Ovary (tissue), 10 donors: ENCODE measurements at places on chromosomes 5 and 9.

DNA sequence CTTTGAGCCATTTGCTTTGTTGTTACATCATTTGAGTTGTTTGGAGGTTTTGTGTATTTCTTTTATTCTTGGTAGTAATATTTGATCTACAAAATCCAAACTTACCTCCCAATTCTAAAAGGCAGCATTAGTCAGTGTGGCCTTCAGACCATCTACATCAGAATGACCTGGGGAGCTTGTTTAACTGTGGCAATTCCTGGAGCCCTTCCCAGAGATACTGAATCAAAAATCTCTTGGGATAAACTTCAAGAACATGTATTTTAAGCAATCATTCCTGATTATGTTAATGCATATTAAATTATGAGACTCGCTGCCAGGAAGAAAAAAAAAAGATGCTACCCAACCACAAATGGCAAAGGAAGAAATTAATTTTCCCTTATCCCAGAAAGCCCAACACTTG lies 268.9 kb upstream of the PDE4D start:
- no peak for DNase-seq

DNA sequence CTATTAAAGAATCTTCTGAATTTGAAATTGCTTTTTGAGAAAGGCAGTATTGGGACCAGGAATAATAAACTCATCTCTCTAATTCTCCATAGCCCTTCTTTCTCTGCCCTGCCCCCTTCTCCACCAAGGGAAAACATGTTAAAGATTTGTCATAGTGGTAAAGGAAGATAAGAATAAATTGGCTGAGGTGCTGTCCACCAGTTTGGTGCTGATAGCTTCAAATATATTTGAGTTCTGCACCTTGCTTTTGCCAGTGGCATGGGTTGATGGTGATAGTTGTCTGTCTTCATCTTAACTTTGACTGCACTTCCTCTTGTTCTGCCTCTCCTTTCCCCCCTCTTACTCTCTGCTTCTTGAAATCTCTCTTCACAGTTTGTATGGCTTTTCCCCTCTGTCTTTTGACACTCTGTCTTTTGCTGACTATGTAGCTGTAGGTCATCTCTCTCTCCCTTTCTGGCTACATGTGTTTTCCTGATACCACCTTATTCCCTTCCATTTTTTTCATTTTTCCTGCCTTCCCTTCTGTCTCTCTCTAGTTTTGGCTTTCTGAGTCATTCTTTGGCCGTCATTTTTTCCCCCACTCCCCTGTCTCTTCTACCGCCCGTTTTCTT lies 56.6 kb downstream of the NDUFS4 start:
- no peak for DNase-seq

- DNase-seq: no peak
These were observed 76.2 kb upstream of the PTPN3 start for GRCh38 chr9:109574061-109574882.

- DNase-seq: no peak
These were observed 29.9 kb downstream of the DPYSL3 start for GRCh38 chr5:147479949-147480348.

GRCh38 chr5:154298065-154298464 lies 107.5 kb downstream of the GALNT10 start:
- no peak for DNase-seq

GRCh38 chr9:132487351-132487791 lies 77.4 kb downstream of the CFAP77 start:
- no peak for DNase-seq

GRCh38 chr9:121937240-121937639 lies 155.9 kb downstream of the TTLL11 start:
- DNase-seq: no peak

DNA sequence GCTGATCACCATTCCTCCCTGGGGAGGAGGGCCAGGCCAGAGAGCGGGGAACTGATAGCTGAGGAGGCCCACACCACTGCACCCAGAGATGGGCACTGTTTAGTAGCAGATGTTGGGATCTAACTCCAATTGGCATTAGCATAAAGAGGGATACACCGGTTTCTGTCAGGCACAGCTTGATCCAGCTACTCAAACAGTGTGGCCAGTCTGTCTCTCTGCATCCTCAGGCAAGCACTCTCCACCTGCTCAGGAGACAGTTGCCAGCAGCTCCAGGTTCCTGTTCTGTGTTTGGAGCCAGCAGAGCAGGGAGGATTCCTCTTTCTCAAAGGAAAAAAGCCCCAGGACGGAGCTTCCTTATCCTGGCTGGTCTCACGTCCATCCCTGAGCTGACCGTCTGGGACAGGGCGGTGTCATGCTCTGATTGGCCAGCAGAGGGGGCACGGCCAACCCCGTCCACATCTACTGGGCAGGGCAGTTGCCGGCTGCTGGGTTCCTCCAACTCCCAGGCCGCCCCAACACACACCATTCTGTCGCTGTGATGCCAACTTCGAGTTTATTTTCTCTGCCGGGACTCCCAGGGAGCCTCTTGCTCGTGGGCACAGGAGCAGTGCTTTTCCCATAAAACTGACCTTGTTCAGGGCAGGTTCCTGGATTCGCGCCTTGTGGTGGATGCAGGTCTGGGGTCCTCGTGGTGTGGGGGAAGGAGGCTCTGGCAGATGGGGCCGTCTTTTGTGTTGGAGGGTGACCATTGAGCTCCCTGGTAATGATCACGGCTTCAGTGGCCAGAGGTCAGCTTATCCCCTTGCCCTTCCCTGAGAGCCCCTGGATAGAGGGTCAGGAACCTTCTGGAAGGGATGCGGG lies 47.9 kb downstream of the COL5A1 start:
- DNase-seq: peak; percentile 81

DNA sequence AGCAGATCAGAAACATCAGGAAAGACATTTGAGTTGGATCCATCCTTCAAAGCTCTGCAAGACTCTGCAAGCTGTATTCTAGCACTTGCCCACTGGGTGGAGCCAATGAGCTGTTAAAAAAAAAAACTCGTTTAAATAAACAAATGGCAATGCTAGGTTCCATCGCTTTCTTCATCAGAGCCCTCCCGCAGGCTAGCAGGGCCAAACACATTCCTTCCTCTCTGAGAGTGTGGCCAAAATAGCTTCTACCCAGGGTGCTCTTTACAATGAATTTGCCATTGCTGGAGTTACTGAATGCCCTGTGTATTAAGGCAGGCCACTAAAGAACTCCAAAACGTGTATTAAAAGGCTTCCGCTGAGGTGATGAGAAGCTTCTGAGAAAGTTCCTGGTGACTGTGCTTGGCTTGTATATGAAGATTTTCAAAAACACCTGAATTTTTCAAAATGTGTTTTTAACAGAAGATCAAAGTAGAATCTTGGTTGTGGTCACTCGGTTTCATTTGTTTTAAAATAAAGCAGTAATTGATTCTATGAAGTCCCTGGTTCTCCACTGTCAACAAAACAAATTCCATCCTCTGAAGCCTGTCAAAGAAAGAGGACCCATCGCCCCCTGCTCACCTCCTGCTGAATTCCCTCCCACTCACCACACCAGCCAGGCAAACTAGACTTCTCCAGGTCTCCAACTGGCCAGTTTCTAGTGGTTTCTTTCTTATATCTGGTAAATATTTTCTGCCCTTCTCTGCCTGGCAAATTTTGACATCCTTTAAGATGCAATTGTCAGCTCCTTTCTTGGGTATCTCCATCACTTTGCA lies 36.5 kb upstream of the EQTN start:
- DNase-seq: peak; percentile 66

- no peak for DNase-seq
These were observed 9.4 kb upstream of the ANXA6 start for GRCh38 chr5:151167022-151167421.

- no peak for DNase-seq
These were observed 248.8 kb downstream of the MCTP1 start for GRCh38 chr5:95035891-95036685.

- no peak for DNase-seq
These were observed 9.2 kb downstream of the LHX2 start for GRCh38 chr9:124020520-124021384.
